Activated T-cell treated with anti-CD3 and anti-CD28 coated beads for 1 hour (primary cell): ENCODE measurements at places on chromosomes 6 and 20.

GRCh38 chr6:136016228-136017225 is 165.0 kb downstream of the PDE7B start:
- no peak for DNase-seq

DNA sequence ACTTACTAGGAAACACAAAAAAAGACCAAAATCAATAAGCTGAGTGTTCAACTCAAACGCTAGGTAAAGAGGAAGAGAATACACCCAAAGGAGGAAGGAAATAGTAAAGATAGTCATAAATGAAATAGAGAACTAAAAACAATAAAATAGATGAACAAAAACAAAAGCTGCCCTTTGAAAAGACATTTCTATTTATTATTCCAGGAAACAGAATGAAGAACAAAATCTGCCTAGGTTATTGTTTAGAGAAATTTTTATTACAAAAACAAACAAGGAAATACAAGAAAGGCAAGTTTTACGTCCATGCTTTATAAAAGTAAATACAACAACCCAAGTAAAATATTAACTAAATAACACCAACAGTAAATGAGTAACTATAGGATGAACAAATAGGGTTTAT is 20.1 kb downstream of the HLA-DMB start:
- no peak for DNase-seq

GRCh38 chr6:132780770-132781371 is 17.6 kb downstream of the SLC18B1 start:
- DNase-seq: no peak

DNA sequence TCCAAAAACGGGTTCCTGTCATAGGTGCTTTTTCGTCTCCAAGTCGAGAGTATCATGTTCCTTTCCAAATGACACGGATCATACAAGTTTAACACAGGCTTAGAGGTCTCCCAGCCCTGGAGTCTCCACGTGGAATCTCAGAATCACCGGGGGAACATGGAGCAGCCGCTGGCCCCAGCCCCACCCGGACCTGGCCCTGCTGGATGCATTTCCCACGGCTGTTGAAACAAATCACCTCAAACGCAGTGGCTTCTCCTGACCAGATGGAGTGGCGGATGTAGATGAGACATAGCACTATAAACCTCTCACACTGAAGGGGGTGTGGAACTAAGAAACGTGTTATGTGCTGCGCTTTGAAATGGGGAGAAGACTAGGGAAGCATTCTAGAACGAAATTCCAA is 70.0 kb upstream of the FRMD1 start:
- no peak for DNase-seq

DNA sequence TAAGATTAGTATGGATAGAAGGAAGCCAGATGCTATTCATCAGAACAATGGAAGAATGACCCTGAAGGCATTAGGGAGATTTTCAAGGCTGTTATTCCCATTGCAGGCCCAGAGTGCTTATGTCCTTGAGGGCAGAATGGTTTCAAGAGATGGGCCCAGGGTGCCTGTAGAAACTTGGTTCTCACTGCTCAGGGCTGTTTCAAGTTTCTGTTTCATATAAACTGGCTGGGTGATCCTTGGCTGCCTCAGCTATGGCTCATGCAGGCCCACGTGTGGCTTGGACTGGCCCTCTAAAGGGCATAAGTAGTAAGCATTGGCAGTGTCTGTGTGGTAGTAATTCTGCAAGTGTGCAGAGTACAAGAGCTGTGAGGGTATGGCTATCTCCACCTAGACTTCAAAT is 540.9 kb upstream of the MAN1A1 start:
- no peak for DNase-seq

DNA sequence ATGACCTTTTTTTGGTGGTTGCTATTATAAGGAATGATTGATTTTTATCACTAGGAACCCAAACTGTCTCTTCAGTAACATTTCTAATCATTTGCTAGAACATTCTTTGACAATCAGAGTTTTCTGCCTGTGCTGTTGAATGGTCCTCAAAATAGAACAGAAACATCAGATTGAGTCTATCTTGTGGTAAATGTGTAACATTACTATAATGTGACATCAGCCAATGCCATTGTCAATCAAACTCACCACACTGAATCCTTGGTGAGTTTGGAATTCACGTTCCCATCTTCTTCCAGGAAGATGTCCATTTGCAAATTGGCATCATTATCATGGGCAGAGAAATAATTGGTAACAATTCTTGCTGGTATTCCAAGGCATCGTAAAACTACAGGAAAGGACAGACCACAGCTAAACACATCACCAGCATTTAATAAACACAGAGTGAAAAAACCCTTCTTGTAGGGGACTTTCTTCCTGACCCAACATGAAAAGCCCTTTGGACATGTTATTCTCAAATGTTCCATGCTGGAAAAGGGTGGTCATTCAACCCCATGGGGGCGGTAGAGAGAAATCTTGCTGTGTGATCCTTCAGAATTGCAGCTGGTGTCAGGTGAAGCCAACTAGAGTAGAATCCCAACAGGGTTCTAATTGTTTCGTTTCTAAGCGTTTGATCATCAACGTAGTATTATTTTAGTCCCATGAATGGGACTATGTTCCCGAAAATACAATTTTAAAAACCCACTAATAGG is 98.5 kb downstream of the F13A1 start:
- DNase-seq: no peak

DNA sequence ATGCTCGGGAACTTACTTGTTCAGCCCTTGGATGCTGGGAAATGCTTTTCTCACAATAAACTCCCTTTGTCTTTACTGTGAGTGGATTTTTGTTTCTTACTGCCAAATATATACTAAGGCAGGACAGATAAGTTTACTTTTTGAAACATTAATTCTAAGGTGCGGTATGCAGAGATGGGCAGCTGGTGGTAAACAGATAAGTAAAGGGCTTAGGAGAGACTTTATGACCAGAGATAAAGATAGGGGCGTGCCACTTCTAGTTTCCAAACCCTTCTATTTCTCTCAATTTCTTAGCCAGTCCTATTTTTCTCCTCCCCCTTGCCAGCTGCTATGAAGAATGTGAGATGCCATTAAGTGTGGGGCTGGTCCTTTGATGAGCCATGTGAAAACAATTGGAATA is 16.3 kb downstream of the SAMD3 start:
- no peak for DNase-seq

DNA sequence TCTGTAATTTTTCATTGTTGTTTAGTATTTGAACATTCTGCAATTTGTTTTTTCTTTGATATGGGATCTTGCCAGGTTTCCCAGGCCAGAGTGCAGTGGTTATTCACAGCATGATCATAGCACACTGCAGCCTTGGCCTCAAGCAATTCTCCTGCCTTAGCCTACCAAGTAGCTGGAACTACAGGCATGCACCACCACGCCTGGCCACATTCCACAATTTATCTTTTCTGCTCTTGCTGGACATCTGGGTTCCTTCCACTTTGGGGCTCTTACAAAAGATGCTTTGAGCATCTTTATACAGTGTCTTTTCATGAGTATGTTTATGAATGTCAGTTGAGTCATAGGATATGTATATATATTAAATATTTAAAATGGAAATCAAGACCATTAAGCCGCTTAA is 42.0 kb downstream of the PGM3 start:
- DNase-seq: no peak
